Stimulated activated CD4-positive, alpha-beta T cell treated with anti-CD3 and anti-CD28 coated beads, TNF-alpha, amount 100 ng/mL, for 4 hours (primary cell): ENCODE measurements at places on chromosomes 7 and 10.

DNA sequence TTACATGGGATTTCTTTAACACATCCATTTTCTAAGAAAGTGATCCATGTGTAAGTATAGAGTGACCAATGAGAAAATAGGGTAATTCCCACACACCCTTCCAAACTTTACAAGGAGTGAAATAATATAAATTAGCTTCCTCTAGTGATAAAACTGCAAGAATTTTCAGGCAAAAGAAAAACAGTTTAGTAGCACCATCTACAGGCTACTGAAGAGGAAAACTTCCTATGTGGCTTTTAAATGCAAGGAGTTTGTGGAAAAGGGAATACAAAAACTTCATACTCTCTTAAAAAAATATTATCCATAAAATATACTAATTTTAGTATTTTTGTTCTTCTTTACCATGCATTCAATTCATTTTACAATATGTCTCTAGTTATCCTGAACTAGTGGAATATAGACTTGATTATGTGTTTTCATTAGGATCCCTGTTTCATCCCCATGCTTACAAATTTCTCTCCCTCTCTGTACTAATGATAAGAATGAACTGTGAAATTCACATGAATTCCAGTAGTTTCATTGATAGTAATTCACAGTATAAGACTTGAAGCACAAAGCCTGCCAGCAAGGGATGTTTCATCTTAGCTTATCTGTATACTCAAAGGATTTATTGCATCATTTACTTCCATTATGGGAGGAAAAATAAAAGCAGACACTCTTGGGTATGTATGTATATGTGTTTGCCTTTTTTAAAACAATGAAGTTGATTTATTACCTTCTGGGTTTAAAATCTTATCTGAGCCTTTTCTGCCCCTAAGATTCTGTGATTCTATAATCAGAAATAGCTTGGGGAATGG lies 442.9 kb downstream of the AUTS2 start:
- no peak for DNase-seq

- DNase-seq: no peak
Measured at GRCh38 chr7:121313220-121313792, 15.5 kb upstream of the WNT16 start.

DNA sequence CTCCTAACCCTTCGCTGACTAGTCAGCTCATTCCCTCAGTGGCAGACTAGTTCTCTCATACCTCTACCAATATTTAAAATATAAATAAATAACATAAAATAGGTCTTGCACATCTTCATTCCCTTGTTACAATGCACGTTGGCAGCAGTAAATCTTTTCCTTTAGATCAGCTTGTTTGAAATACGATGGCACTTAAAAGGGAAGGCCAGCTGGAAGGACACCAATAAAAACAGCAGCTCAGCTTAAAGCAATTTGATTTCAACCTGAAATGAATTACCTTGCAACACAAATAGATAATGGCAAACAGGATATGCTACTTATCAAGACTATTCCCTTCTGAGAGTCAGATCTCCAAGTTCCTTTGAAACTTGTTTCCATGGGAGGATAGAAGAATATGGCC lies 321.8 kb downstream of the GFRA1 start:
- no peak for DNase-seq

DNA sequence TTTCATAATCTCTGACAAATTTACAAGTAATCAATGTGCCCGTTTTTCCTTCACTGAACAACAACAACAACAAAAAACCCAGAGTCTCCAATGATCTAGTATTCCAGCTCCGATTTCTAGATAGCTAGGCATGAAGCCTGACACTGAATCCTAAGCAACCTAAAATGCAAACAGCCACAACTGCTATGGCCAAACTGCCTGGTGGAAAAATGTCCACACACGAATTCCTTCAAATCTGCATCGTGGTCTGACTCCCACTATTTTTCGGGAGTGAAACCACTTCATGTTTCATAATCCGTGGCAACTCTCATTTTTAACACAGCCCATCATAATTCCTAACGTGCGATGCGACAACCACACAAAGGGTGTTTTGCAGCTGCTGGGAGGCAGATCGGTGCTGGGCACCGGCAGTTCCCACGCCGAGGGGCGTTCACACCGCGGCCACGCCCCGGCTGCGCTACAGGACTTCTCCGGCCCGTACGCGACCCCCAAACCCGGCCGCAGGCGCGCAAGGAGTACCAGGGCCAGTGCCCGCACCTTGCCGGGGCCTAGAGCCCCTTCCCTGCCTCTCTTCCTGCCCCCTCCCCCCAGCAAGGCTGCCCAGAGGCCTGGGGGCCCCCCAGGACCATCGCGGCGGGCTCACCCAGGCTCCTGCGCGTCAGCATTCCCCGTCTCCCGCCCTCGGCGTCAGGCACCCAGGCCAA lies 814 bp downstream of the RUFY2 start:
- DNase-seq: no peak

GRCh38 chr7:158316466-158317031 lies 271.1 kb downstream of the PTPRN2 start:
- no peak for DNase-seq

- DNase-seq: no peak
Measured at GRCh38 chr7:7687800-7688199, 30.6 kb downstream of the RPA3 start.

DNA sequence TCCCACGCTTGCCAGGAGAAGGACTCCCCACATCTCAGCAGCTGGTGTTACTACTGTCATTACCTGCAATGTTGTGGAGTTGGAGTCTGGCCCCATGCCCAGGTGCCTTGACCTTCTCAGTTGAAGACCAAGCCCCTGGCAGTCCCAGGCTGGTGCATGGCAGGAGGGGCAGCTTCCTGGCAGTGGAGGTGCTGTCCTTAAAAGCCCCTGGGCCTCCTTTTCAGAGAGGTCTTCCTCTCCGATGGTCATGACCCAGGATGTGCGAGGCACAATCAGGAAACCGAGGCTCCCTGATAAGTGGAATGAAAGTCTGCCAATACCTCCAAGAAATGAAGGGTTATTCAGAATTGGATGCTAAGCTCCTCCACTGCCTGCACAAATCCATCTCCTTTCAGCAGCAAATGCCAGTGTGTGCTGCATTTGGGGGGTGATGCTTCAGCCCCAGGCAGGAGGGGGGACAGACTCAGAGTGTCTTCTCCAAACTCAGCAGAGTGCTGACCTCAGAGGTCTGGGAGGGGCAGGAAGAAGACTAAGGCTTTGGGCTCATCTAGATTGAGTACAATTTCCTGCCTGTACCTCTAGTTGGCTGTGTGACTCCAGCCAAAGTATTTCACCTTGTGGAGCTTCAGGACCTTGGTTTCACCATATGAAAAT lies 97.0 kb upstream of the DDC start:
- DNase-seq: no peak

GRCh38 chr10:90269699-90270098 lies 568.3 kb downstream of the KIF20B start:
- no peak for DNase-seq

GRCh38 chr7:42186151-42186550 lies 50.9 kb downstream of the GLI3 start:
- no peak for DNase-seq

- DNase-seq: no peak
Measured at GRCh38 chr7:33273356-33273755, 144.0 kb downstream of the BBS9 start.

DNA sequence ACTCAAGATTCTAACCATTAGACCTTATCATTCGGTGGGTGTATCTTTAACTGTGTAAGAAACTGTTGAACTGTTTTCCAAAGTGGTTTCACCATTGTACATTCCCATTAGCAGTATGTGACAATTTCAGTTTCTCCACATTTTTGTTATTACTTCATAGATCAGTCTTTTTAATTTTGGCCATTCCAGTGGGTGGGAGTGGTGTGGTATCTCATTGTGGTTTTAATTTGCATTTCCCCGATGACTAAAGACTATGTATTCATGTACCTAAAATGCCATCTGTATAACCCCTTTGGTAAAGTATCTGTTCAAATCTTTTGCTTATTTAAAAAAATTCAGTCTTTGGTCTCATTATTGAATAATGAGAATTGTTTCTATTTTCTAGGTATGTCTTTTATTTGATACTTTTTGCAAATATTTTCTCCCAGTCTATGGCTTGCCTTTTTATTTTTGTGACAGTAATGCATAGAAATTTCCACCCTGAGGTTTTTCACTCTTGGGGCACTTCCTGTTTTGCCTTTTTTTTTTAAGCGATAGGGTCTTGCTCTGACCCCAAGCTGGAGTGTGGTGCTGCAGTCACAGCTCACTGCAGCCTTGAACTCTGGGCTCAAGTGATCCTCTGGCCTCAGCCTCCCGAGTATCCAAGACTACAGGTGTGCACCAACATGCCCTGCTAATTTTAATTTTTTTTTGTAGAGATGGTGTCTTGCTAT lies 141.1 kb upstream of the ITGB1 start:
- no peak for DNase-seq

GRCh38 chr10:31528831-31529230 lies 209.8 kb downstream of the ZEB1 start:
- no peak for DNase-seq

DNA sequence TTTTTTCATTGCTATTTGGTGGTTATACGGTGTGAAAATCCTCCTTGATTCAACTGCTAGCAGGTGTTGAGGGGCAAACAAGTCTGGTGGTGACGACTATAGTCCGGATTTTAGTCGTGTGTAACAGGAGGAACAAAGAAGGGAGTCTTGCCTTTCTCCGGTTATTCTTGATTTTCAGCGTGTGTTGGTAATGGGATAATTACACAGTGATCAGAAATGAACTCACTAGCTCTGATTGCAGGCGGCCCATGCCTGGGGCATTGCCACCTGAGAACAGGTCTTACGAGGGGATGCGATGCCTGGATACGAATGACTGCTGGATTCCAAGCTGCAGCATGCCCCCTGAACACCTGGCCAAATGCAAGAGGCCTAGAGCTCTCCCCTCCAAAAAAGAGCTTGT lies 72.8 kb downstream of the CAMK1D start:
- no peak for DNase-seq

- DNase-seq: no peak
Measured at GRCh38 chr10:58178811-58179210, 88.9 kb downstream of the IPMK start.

- DNase-seq: no peak
Measured at GRCh38 chr7:17588730-17589129, 290.3 kb downstream of the AHR start.

- no peak for DNase-seq
Measured at GRCh38 chr7:1359051-1359400, 100.2 kb downstream of the MICALL2 start.

DNA sequence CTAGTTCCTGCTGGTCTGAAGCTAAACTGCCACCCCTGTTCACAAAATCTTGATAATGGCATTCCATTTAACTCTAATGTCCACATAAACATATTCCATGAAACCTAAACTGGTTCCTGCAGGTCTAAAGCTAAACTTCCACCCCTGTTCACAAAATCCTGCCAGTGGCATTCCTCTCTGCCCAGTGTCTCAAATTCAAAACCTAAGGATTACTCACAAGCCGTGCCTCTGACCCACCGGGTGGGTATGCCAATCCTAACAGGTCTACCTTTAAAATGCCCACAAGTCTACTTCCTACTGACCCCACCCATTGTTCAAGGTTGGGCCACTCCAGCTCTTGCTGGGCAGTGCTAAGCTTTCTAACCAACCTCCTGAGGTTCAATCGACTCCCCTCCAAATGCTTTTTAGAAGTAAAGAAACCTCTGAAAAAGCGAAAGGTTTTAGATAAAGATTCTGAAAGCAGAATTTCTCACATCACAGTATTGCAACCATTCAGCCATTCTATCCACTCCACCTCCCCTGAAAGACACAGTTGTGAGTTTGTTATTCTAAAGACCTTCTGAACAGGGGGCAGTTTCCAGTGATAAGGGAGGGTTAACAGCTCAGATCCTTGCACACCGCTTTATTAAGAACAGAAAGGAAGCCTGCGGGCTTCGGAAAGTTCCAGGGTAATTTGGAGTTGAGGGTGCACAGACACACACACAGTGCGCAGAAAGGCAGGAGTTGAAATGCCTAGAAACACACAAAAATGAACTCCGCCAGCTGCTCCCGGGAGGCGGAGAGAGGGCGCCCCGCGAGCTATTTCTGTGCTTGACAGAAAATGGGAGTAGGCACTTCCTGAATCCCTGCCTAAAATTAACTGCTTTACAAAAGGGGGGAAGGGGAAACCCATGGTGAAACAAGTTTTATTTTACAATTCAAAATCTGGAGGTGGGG lies 87.7 kb downstream of the TNS3 start:
- no peak for DNase-seq

DNA sequence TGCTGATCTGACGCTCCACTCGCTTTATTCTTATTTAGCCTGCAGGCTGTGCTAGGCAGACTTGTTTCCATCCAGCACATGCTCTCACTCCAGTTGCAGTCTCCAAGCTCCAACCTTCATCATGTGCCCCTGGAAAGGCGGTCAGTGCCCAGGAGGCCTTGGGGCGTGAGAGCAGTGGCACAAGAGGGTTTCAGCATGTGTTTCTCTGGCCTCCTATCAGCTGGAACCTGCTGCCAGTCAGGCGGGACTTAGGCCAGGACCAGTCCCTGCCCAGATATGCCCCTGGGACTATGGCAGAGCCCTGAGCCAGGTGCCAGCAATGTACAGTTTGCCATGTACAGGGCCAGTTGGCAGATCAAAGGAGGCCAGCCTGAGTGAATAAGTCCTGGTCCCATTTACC lies 330.2 kb upstream of the FZD1 start:
- DNase-seq: no peak

DNA sequence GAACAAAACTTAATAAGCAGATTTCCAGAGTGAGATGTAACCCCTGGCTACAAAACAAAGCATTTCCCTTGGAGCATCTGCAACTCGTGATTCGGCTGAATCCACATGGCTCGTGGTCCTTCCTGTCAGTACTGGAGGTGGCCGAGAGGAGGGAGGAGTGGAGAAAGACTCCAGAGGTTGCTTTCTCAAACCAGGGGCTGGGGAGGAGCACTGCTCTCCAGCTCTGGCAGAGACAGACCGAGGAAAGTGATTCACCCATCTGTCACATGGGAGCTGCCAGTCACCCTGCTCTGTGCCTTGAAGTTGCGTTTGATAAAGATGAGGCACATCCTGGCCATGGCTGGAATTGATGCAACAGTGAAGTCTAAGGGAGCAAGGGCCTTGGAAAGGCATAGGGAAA lies 72.7 kb downstream of the COL13A1 start:
- DNase-seq: no peak

GRCh38 chr10:92655426-92655825 lies 34.3 kb upstream of the HHEX start:
- no peak for DNase-seq

DNA sequence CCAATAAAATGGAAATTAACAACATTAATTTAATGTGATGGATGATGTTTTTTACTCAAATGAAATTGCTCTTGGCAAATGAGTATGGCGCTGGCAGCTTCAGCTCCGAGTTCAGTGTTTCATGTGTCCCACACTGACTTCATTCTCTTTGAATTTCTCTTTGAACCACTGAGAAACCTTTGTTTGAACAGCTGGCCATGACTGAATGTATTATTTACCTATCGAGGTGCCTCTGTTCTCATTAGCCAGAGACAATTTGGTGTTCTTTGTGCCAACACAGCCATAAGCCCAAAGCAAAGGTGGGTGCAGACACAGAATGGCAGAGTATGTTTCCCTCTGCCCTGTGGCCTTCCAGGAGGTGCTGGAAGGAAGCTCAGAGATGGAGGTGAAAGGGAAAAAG lies 42.1 kb downstream of the TMEM178B start:
- no peak for DNase-seq
